CD4-positive, alpha-beta T cell (primary cell): ENCODE measurements at places on chromosomes 2 and 18.
A peak's percentile ranks its signal among the peaks of the same experiment; 100 is the strongest.

- DNase-seq: no peak
These were observed 33.7 kb upstream of the GTF2A1L start for GRCh38 chr2:48583961-48584360.

- no peak for DNase-seq
These were observed 219.0 kb downstream of the ANAPC1 start for GRCh38 chr2:111665011-111665410.

DNA sequence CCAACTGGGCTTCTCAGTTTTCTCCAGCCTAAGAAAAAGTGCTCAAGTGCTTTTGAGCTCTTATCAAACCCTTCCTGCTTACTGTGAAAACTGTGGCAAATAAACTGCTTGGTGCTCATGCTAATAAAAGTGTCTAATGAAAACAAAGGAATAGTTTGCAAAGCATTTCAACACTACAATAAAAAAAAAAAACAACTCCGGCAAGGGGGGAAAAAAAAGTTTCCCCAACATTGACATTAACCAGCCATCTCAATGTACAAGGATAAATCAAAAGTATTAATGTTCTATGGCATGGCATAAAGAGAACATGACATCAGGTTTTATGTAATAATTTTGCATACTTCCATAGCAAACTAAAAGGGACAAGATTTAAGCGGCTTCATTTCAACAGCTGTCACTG is 14.7 kb upstream of the STPG4 start:
- DNase-seq: no peak

GRCh38 chr2:23699580-23699925 is 227.4 kb downstream of the ATAD2B start:
- no peak for DNase-seq

- no peak for DNase-seq
These were observed 117.5 kb downstream of the TMEM163 start for GRCh38 chr2:134601264-134601663.

GRCh38 chr2:126936219-126936723 is 37.6 kb downstream of the TEX51 start:
- no peak for DNase-seq

GRCh38 chr2:16322308-16323125 is 343.1 kb downstream of the CYRIA start:
- DNase-seq: no peak

DNA sequence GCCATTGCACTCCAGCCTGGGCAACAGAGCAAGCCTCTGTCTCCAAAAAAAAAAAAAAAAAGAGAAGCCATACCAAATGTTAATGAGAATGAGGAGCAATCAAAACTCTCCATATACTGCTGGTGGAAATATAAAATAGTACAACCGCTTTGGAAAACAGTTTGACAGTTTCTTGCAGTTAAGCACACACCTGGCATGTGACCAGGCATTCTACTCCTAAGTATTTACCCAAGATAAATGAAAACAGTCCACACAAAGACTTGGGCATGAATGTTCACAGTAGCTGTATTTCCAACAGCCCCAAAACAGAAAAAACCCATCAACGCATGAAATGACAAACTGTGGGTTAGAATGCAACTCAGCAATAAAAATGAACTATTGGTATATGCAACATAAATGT is 76.0 kb upstream of the ST8SIA5 start:
- no peak for DNase-seq

- no peak for DNase-seq
These were observed 173.8 kb upstream of the SALL3 start for GRCh38 chr18:78805840-78806239.

DNA sequence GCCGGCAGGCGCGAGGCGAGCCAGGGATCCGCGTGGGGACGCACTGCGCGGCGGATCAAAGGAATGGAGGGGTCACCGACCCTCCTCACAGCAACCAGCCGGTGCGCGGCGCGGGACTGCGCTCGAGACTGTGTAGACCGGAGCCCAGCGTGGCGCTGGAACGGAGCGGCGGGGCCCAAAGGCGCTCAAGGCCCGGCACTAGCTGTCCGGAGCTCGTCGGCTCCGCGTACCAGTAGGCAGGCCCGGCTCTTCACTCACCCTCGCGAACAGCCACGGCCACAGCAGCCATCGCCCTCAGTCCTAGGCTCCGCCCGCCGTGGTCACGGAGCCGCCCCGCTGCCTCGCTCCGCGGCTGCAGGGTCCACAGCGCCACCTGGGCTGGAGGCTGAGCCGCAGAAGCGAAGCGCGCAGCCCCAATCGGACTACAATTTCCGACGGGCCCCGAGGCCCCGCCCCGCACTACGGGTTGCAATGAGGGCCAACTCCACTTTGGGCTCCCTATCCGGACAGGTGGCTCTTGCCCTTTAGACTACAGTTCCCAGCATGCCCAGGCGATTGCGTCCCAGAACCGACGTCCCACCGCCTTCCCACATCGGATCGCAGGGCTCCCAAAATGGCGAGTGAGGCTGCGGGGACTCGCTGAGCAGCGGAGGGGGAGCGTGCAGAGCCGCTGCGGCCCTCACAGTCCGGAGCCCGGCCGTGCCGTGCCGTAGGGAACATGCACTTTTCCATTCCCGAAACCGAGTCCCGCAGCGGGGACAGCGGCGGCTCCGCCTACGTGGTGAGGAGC is at the start of the genes EIF2B4 and SNX17:
Gene EIF2B4, minus strand, starts transcription at position 313 of the 790 bp plus-strand sequence. Its CDS starts 24 bp downstream, at position 289.
Gene SNX17, plus strand, starts transcription at position 591 of the 790 bp plus-strand sequence. Its CDS starts 128 bp downstream, at position 719.
- peak; percentile 98 for DNase-seq

DNA sequence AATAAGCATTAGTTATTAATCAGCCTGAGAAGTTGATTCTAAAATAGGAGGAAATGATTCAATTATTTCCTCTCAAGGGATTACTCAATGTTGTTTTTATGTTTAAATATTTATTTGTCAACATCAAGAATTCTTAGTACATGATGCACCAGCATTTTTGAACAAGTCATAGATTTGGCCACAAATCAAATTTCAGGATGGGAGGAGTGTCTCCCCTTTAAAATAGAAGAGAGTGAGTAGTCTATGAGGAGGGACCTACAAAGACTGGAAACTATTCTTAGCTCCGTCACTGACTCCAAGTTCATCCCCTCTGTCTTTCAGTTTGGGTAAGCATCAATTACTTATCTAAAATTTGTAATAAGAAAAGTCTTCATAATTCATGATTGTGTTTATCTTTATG is 18.6 kb upstream of the IL18R1 start:
- DNase-seq: no peak
